ENCODE measurements at places on chromosomes 5 and 9.

GRCh38 chr9:110980261-110980660, 58.0 kb downstream of the LPAR1 start:
- DNase-seq: no peak

GRCh38 chr5:100496296-100496695, 38.9 kb upstream of the FAM174A start:
- peak; percentile 42 for DNase-seq

DNA sequence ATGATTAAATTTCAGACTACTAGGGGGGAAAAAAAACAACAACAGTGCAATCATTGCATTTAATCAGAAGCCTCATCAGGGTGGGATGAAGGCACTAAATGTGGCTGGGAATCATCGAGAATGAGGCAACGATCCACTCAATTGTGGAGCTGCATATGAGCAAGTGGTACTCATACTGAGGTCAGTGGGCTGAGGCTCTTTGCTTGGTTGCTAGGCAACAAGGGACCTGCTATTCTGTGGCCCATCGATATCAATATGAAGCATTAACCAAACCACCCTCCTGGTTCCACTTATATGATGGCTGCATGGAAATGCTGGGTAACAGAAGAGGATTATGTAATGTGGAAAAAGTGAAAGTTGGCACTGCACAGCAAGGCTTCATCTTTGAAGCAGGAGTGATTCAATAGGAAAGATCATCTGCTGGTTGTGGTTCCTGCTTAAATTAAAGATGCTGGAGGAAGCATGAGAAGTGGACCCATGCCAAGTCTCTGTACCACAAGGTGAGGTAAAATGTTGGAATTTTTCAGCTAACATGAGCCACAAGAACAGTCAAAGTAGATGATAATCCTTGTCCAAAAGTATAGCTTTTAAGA, 159.8 kb upstream of the HMHB1 start:
- peak; percentile 54 for DNase-seq

DNA sequence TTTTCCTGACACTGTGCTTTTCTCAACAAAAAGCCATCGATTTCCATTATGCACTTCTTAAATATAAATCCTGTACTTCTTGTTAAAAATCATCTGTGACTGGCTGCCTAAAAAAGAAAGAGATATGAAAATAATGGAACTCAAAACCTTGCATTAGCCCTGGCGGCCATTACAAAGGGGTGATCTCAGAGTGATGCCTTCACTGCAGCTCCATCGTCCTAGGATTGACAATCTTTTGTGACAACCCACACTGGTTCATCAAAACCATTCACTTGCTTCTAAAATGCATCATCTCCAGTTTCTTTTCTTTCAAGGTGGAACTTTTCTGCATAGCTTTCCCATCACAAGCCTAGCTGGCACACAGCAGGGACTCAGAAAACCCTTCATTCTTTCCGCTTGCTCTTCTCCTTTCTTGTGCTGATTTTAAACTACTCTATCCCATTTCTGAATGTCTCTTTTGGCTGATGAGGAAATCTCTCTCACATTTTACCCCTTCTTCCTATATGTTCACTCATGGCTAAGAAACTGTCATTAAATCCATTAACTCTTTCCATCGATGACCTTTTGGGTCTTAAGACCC, 351.9 kb downstream of the GLIS3 start:
- DNase-seq: no peak

- no peak for DNase-seq
Observed at GRCh38 chr9:121071370-121071755, 3.4 kb upstream of the CNTRL start.

DNA sequence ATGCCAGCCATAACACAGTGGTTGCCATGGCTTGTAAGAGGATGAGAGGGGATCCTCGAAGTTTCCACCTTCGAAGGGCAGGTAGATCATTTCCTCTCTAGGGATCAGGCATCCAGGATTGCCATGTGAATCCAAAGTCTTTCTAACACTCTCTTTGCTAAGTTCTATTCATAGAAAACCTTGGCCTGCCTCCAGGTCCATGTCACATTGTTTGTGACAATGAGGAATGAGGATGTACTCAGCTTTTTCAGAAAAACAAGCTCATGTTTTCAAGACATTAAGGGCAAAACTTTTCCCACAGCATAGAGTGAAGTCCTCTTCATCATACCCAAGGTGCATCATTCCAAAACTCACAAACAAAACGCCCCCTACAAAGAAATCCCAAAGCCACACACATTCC, 19.6 kb downstream of the ESM1 start:
- no peak for DNase-seq

- DNase-seq: no peak
Observed at GRCh38 chr5:131393498-131393968, 129.7 kb downstream of the CDC42SE2 start.

DNA sequence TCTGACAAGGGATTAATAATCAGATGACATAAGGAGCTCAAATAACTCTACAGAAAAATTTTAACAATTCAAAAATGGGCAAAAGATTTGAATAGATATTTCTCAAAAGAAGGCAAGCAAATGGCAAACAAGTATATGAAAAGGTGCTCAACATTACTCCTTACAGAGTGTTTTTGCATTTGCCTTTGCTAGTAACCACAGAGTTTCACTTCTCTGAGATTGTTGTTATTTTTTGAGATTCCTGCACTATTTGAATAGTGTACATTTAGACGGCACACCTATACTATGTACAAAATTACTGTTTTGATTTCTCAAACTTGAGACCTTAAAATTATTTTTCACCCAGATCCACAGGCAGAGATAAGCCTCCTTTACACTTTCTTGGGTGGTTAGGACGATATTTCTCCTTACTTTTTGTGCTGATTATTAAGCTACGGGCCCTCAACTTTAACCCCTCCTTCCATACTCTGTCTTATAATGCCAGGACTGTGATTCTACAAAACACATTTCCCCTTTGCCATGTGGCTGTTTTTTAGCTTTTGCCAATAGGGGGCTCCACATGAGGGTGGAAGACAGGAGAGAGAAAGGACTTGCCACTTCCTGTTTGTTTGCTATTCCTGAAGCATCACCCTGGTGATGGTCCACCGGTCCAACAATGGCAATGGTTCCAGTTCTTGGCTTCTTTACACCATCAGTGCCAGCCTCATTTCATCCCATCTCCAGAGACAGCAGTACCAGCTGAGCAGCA, 65.0 kb upstream of the DAP start:
- no peak for DNase-seq

- peak; percentile 65 for DNase-seq
Observed at GRCh38 chr5:141973871-141974595, 5.1 kb downstream of the RNF14 start.

DNA sequence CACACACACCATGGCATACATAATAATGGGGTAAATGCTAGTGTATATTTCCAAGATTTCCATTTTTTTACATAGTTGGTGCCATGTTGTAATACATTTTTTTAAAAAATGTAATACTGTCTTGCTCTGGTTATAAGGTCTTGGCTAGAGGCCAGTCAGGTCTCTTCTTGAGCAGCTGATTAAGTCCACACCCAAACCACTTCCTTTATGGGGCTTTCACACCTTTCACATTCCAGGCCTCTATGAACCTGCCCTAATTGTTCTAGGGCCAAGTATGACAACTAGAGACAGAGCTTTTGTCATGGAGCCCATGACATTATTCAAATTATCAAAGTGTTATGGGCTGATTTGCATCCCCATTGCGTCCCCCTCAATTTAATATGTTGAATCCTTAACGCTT, 495.6 kb upstream of the CTNND2 start:
- DNase-seq: no peak

- DNase-seq: peak; percentile 70
Observed at GRCh38 chr9:107174441-107174840, 108.6 kb upstream of the RAD23B start.

DNA sequence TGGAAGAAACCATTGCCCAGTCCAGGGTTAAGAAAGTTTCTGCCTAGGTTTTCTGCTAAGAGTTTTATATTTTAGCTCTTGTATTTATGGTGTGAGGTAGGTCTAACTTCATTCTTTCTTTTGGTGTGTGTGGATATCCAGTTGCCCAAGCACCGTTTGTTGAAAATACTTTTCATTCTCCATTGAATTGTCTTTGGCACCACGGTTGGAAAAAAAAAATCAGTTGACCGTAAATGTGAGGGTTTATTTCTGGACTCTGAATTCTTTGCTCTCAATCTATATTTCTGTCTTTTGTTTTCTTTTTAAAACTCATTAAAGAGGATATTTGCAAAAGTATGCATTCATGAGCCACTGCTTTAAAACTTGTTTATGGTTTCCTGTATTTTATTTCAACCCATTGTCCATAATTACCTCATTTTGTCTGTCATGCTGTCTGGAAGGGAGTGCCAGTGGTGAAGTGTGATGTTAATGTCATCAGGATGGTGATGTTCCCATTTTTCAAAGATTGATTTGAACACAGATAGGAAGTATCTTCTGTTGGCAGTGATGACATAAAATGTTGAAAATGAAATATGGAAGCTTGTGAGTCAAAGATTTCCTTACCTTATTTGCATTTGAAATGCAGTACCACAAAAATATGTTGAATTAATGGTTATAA, 33.9 kb downstream of the HABP4 start:
- no peak for DNase-seq

- DNase-seq: peak; percentile 66
Observed at GRCh38 chr9:19969721-19970120, 180.9 kb upstream of the SLC24A2 start.

DNA sequence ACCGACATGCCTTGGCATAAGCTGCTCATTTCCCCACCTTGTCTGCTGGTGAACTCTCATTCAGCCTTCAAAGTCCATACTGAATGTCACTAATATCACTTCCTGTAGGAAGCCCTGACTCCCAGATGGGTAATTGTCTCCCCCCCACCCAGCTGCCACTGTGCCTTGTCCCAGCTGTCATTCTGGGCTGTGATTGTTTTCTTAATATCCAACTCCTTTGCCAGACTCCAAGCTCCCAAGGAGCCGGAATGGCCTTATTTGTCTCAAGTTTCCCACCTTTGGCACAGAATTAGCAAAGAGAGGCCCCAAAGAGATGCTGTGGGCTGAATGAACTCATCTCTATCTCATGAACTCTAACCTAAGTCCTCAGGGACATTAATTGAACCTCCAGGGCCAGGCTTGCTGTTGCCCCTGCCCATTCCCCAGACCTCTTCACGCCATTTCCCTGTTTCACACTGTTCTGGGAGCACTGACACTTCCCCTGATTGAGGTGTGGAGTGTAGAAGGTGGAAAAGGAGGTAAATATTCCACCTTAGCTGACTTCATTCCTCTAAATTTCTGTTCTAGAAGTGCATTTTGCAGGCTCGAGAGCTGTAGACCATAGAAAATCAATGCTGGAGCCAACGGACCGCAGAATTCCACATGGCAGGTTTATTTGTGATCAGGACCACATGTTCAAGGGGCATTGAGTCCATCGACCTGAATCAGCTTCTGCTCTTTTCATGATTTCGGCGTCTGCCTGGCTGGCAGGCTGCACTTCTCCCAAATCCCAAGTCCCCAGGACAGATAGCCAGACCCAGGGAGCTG, 4.9 kb upstream of the SH3PXD2B start:
- no peak for DNase-seq

GRCh38 chr9:15277400-15278090, 29.5 kb downstream of the TTC39B start:
- DNase-seq: peak; percentile 55

DNA sequence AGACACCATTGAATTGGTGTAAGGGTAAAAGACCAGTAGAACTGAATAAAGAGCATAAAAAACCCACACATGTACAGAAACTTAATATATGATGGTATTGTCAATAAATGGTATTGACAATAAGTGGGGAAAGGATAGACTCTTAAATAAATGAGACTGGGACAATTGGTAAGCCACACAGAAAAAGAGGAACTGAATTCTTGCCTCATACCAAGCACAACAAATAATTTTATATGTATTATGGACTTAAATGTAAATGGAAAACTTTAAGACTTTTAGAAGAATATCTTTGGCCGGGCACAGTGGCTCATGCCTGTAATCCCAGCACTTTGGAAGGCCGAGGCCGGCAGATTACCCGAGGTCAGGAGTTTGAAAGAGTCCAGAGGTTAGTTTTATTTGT, 37.9 kb upstream of the PPP2CA start:
- no peak for DNase-seq

- DNase-seq: peak; percentile 94
Observed at GRCh38 chr5:143403593-143404415, at the start of gene NR3C1. TSS of gene NR3C1 (minus strand) at chr5:143403686. CDS start at chr5:143400839, 2,847 bp downstream.

DNA sequence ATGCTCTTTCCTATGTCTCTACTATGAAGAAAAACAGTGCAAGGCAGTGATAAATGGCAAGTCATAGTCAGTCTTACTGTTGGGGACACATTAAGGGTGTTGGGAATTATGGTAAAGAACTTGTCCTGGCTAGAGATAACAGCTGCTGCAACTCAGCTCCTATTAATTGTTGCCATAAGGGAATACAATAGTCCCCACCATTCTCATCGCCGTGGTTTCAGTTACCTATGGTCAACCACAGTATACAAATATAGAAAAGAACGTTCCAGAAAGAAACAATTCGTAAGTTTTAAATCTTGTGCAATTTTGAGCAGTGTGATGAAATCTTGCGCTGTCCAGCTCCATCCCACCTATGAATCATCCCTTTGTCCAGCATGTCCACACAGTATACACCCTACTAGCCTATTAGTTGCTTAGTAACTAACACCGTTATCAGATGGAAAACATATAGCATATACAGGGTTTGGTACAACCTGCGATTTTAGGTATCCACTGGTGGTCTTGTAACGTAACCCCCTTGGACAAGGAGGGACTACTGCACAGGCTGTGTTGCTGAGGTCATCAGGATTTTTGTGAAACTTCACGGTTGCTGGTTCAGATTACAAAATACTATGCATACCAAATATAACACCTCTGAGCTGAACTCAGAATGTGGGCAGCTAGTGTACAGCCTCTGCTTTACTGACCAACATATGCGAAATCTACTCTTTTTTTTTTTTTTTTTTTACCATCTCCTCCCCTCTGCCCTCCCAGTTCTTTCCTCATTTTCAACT, 53.5 kb downstream of the ZFR start:
- DNase-seq: peak; percentile 92

DNA sequence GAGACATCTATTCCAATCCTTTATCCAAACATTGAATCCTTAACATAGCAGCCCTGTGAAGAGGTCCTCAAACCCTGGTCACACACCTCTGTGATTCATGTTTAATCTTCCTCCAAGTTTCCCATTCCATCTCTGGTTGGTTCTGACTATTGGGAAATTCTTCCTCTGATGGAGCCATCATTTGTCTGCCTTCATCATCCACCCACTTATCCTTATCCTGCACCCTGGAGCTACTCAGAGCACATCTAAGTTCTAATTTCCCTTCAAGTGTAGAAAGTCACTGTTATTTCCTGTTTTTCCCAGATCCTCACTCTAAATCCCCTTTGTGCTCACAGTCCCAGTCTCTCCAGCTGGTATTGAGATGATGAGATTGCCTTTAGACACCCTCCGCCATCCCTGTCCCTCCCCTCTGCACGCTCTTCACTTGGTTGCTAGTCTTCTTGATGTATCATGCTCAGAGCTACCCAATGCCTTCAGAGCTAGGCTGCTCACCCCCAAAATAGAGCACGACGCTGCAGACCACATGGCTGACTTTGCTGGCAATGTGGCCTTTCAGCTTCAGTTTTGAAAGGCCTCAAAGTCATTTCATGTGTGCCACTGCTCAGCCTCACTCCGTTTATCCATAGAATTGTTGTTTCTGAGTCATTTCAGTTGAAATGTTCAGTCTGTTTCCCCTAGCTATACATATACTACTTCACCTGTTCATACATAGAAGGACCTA, 154.3 kb downstream of the PALM2AKAP2 start:
- DNase-seq: peak; percentile 3

Data from GM23248 (cell line).